ENCODE measurements at places on chromosomes 13 and 19. TPM values are rescaled to one million over a fixed set of nuclear protein-coding genes. Genes with fewer than 3 reads are reported as not detected.

- H3K4me3 ChIP-seq, result no peak overlapping the region
- H3K4me1 ChIP-seq, result peaks cover 18% of the 10 kb centered on the region
- H3K36me3 ChIP-seq, result peaks cover 21% of the 10 kb centered on the region
- no peak for DNase-seq
Measured at GRCh38 chr19:12117201-12117970, 22.8 kb downstream of the ZNF20 start.

DNA sequence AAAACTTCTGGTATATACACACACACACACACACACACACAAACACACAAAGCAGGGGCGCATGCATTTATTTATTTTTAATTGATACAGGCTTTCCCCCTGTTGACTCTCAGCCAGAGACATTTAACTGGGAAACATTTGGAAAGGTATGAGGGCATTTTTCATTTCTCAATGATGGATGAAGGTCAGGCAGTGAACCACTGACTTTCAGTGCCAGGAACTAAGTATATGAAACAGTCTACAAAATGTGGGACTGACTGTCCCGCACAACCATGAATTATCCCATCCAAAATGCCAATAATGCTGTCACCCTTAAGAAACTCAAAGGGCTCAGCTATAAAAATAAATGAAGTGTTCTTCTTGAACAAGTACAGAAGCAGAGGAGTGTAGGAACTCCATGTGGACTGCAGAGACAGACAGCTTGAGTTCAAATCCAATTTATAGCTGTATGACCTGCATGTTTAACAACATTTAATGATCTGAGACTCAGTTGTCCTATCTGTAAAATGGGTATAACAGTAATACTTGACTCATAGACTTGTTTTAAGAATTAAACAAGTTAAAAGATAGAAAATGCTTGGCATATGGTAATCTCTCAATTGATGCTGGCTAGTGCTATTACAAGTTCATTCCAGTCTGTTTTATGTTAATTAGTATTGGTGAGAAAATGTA is 25.0 kb upstream of the INTS6 start:
- no peaks in the 10 kb centered on the region for H3K4me1 ChIP-seq
- no peak for DNase-seq
- H3K27ac ChIP-seq, result no peak overlapping the region
- H3K4me3 ChIP-seq, result no peak overlapping the region

The VSTM1 gene
- total RNA-seq, result not detected

The KLK5 gene
- total RNA-seq, result not detected

DNA sequence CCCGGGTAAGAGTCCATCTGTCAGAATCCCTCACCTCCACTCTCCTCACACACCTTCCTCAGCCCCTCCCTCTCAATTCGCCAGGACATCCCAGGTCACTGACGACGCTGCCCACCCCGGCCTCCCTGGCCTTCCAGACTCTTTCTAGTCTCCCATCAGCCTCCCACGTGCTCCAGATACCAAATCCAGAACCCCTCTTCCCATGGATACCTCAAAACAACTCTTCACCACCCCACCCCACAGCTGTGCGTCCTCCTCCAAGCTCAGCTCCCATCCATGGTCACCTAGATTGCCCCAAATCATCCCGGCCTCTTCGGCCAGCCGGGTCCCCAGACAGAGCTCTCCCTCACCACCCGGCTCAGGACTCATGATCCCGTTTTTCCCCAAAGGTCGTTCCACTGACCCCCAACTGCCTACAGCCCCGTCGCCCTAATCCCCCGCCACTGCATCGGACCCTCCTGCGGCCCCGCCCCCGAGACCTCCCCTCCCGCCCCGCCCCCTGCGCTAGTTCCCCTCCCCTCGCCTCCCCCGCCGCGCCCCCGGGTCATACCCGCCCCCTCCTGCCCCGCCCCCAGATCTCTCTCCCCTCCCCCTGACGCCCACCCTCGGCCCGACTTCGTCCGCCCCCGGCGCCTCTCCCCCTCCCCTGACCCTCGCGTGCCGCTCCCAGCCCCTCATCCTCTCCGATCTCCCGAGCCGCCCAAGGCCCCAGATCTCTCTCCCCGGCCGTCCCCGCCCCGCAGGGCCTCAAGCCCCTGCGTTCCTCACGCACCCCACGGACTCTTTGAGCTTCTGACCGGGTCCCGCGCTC is 546 bp downstream of the UBXN6 start:
- DNase-seq, result peak; percentile 33
- no peaks in the 10 kb centered on the region for H3K27me3 ChIP-seq
- peak overlapping the region; percentile 87 for H3K4me3 ChIP-seq
- no peaks in the 10 kb centered on the region for H3K36me3 ChIP-seq

The GPX4 gene
- total RNA-seq, result 232 TPM

The RAVER1 gene
- total RNA-seq, result 111 TPM

DNA sequence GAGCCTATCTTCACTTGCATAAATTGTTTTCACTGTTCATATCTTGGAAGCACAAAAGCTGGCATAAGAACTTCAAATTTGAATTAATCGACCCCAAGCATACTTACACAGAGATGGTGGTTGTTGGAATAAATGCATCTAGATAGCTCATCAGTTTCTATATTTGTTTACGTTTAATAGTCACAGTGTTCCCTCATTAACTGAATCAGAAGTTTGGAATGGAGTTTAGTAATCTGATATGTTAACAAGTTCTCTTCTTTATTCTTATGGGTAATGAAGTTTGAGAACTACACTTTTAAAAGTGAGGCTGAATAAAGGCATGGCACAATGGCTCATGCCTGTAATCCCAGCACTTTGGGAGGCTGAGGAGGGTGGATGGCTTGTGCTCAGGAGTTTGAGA is 886.7 kb upstream of the PCDH20 start:
- no peak overlapping the region for H3K4me3 ChIP-seq
- DNase-seq, result no peak
- H3K27ac ChIP-seq, result no peak overlapping the region
- no peaks in the 10 kb centered on the region for H3K36me3 ChIP-seq
- no peaks in the 10 kb centered on the region for H3K27me3 ChIP-seq
- no peaks in the 10 kb centered on the region for H3K4me1 ChIP-seq

The SIGLEC5 gene
- total RNA-seq, result not detected

DNA sequence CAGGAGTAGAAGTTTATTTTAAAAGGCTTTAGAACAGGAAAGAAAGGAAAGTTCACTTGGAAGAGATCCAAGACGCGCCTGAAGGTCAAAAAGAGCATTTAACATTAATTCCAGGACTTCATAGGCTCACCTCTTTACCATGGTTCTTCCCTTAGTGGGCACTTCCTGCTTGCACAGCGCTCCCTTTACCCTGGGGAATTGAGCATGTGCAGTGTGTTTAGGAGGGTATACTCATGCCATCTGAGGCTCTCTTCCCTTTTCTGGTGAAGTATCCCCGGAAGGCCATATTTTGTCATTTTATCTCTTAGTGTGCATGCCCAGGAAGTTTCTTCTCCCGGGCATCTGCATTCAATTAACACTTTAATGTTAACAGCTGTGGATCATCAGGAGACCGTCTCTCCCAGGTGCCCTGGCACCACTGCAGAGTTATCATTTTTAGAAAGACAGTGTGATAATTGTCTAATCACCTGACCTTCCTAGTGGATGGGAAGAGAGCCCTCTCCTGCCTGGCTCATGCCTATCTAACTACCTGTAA is 66.1 kb upstream of the ABCC4 start:
- H3K27ac ChIP-seq, result no peak overlapping the region
- H3K36me3 ChIP-seq, result no peaks in the 10 kb centered on the region
- no peak for DNase-seq
- H3K27me3 ChIP-seq, result peaks cover 2% of the 10 kb centered on the region
- no peaks in the 10 kb centered on the region for H3K4me1 ChIP-seq

The CTXN1 gene
- 0.74 TPM for total RNA-seq

DNA sequence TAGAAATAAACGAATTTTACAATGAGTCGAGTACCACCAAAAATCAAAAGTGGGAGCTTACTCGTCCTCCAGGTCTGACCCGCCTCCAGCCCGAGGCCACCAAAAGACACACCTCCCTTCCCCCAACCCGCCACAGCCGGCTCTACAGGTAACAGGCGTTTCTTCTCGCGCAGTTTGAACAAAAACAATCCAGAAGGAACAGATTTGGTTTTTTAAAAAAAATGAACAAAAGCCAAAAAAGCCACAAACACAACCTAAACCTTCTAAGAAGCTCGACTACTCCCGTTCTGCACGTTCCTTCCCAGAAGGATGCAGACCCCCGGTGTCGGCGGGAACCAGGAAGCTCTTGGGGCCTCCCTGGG is 671 bp downstream of the ZDHHC20 start:
- H3K36me3 ChIP-seq, result peaks cover 13% of the 10 kb centered on the region
- no peaks in the 10 kb centered on the region for H3K27me3 ChIP-seq
- peaks cover 27% of the 10 kb centered on the region for H3K4me1 ChIP-seq
- H3K4me3 ChIP-seq, result peak overlapping the region; percentile 96
- peak; percentile 78 for DNase-seq

DNA sequence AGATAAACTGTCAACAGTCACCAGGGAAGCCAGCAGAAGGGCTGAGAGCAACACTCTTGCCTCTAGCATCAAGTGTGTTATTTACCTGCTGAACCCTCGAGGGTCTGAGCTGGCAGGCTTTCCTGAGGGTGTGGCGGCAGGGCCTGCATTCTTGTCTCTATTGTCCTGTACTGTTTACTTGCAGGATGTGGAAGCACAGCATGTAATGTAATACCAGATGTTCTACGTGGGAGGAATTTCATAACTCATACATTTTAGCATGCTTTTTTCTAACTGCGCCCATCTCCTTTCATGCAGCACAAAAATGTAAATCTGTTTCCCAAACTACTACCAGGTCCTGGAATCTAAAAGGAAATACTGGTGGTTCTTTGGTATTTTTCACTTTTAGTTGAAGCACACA is 153.1 kb downstream of the RGCC start:
- H3K36me3 ChIP-seq, result peaks cover 27% of the 10 kb centered on the region
- H3K4me3 ChIP-seq, result no peak overlapping the region
- no peak overlapping the region for H3K27ac ChIP-seq
- no peaks in the 10 kb centered on the region for H3K27me3 ChIP-seq
- no peak for DNase-seq
- no peaks in the 10 kb centered on the region for H3K4me1 ChIP-seq

DNA sequence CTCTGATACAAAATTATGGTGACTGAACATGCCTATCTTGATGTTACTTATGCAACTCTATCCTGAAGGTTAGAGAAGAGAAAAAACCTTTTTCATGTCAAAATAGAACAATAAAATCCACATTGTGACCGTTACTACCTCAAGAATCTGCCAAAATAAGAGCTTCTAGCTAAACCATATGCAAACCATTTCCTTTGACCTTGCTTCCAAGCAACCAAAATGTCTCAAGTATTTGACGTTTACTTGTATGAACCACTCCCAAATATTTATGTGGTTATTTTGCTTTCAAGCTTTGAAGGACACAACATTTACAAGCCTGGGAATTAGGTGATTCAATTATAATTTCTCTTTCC is 13.9 kb downstream of the FOXO1 start:
- DNase-seq, result no peak
- H3K4me3 ChIP-seq, result peak overlapping the region; percentile 19
- no peaks in the 10 kb centered on the region for H3K27me3 ChIP-seq
- H3K27ac ChIP-seq, result peak overlapping the region; percentile 96

GRCh38 chr19:28482221-28482620 is 730.7 kb downstream of the UQCRFS1 start:
- no peak overlapping the region for H3K27ac ChIP-seq
- no peaks in the 10 kb centered on the region for H3K27me3 ChIP-seq
- H3K4me3 ChIP-seq, result no peak overlapping the region

The FGF22 gene
- total RNA-seq, result not detected

DNA sequence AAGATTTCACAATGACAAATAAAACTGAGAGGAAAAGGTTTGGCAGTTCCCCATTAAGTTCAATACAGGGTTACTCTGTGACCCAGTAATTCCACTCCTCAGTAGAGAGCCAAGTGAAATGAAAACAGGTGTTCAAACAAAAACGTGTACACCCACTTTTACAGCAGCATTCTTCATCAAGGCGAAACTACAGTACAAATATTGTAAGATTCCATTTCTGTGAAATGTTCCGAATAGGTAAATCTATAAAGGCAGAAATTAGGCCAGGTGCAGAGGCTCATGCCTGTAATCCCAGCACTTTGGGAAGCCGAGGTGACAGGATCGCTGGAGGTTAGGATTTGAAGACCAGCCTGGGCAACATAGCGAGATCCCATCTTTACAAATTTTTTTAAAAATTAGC is 8.9 kb upstream of the GDF15 start:
- no peak for DNase-seq
- no peaks in the 10 kb centered on the region for H3K36me3 ChIP-seq
- H3K27me3 ChIP-seq, result peaks cover 2% of the 10 kb centered on the region
- peaks cover 10% of the 10 kb centered on the region for H3K4me1 ChIP-seq

The C13orf46 gene
- 1.9 TPM for total RNA-seq

The ZNF628 gene
- total RNA-seq, result 8.6 TPM

GRCh38 chr13:111919286-111919685 is 147.7 kb upstream of the SOX1 start:
- H3K4me1 ChIP-seq, result no peaks in the 10 kb centered on the region
- no peak for DNase-seq
- H3K27ac ChIP-seq, result no peak overlapping the region
- H3K27me3 ChIP-seq, result peaks cover 3% of the 10 kb centered on the region
- H3K36me3 ChIP-seq, result no peaks in the 10 kb centered on the region

DNA sequence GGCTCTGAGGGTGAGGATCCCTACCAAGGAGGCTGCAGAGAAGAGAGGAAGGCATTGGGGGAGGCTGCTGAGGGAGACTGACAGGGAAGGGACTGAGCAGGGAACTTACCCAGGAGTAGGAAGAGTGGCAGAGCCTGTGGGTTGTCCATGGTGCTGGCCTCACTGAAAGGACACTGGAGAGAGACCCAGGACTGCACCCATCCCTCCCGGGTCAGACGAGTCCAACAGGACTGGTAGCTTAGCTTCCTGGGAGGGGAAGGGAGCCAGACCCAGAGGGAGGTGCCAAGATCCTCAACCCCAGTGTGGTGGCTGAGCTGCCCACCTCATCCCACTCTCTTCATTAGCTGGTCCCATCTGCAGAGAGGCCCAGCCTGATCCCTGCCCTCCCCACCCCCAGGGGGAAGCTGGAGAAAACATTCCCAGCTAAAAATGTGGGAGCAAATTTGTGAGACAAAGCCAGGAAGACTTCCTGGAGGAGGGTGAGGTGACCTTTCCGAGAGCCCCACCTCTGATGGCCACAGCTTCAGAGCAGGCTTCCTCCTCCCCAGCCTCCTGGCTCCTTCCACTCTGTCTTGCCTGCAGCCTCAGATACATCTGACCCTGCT is at the start of gene VSIG10L:
Gene VSIG10L, minus strand, starts transcription at position 164 of the 605 bp plus-strand sequence. Its CDS starts 15 bp downstream, at position 149.
- H3K27me3 ChIP-seq, result peaks cover 1% of the 10 kb centered on the region
- H3K4me3 ChIP-seq, result peak within 1 kb of the TSS; percentile 41
- H3K4me1 ChIP-seq, result peaks cover 13% of the 10 kb centered on the region
- no peak within 1 kb of the TSS for H3K27ac ChIP-seq
- no peak for DNase-seq

DNA sequence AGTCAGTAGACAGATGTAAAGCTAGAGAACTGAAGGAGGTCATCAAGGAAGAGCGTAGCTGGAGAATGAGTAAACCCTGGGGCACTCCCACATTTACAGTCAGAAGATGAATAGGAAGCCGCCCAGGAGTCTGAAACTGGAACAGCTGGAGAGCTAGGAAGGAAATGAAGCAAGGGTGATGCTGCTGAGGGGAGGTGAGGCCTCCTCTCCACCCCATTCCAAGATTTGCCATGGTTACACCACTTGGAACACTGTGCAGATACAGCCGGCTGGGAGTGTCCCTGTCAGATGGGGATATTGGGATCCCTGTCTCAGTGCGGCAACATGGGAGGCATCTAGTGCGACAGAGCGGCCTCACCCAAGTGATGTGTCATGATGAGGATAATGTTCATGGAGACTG is 51.8 kb upstream of the GPI start:
- no peak for DNase-seq
- H3K27ac ChIP-seq, result no peak overlapping the region
- H3K4me3 ChIP-seq, result no peak overlapping the region
- no peaks in the 10 kb centered on the region for H3K27me3 ChIP-seq
- H3K36me3 ChIP-seq, result peaks cover 9% of the 10 kb centered on the region
- peaks cover 49% of the 10 kb centered on the region for H3K4me1 ChIP-seq

The S1PR5 gene
- 0.81 TPM for total RNA-seq

GRCh38 chr19:51150627-51151026 is 8.5 kb downstream of the SIGLEC7 start:
- no peaks in the 10 kb centered on the region for H3K36me3 ChIP-seq
- no peaks in the 10 kb centered on the region for H3K27me3 ChIP-seq
- H3K27ac ChIP-seq, result no peak overlapping the region

Data from activated CD8-positive, alpha-beta T cell treated with anti-CD3 and anti-CD28 coated beads for 36 hours (primary cell).